ENCODE measurements at places on chromosomes 3 and 15.

DNA sequence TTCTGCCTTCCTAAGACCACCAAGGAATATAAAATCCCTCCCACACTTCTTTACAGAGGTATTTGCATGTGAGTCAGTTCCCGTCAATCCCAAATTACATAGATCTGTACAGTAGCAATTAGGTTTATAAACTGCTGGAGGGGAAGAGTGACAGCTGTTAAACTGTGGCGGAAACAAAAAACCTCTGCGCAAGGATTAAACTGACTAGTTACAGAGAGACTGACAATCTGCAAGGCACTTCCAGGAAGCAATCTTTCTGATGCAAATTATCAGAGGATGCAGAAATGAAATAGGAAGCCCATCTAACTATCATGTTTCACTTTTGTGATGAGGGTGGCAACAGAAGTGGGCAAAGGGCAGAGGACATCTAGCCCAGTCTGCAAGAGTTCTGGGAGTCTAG lies 150.4 kb downstream of the RTP4 start:
- DNase-seq, result no peak

GRCh38 chr3:110811050-110811449 lies 260.6 kb upstream of the NECTIN3 start:
- DNase-seq, result no peak

DNA sequence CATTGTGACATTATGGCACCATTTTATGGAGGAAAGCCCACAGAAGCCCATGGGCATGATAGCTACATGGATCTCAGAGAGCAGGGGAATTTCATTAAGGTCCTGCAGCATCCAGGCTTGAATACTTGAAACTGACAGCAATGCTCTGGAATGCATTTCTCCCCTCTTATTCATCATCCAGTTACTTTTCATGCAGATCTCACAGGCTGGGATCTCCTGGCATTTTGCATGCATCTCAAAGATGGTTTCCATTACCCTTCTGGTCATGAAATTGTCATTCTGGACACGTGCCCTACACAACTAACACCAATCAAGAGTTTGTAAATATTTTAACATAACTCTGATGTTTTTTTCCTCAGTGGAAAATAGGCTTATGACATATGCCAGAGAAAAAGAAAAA lies 32.4 kb downstream of the VGLL3 start:
- no peak for DNase-seq

DNA sequence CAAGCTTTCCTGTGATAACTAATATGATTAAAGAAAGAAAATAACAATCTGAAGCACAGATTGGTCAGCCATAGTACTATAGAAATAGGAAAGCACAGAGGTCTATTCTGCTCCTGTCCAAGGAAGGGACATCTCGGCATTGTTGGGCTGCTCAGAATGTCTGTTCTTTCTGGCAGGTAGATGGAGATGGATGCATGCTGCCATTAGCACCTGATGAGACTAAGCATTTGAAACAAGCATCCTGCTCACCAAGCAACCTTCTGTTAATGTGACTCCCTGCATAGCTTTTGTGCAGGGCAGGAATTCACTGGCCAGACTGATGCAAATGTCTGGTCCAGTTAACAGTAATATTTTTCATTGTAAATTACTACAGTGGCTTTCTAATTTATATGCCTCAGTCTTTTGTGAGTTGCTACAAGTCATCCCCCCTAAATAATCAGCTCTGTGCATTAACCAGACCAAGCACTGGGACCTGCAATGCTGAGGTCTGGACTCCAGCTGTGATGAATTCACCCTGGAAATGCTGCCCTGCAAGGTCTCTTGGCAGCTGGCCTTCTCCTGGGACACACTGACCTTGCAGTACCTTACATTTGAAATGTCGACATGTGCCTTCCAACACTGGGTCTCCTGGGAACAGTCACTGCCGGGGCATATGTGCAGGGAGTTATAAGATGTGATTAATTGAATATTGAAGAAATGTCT lies 1123.7 kb downstream of the IGSF11 start:
- no peak for DNase-seq

DNA sequence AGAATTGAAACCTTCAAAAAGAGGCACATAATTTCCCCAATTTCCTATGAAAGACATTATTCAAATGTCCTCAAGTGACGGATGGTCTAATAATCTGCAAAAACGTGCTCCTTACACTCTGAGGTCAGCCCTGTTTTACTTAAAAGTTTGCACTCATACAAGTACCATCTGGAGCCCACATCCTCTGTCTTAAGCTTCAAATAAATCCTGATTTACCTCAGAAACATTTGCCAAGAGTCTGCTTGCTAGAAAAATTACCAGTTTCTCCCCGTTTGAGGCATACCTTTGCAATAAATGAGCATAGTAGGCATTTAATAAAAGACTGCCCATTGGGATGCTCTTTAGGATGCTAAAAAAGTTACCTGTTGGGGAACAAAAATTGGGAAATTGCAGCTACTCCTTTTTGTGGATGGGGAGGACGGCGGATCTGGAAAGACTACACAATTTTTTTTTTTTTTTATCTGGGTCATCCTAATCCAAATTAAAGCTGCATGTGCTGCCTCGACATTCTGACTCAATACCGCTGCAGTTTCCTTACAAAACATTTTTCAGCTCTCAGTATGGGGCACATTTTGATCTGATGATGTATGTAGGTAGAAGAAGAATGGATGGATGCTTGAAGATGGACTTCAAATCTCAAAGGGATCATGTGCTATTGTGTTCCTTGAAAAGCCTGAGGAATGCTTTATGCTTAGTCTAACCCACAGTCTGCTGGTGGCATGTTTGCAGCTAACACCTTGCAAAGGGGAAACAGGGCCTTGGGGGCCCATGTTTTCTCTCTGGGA lies 233.7 kb upstream of the ADAMTS9 start:
- DNase-seq, result no peak

GRCh38 chr3:125083776-125084175 lies 28.0 kb upstream of the HEG1 start:
- DNase-seq, result no peak

GRCh38 chr15:28955160-28955992 lies 69.6 kb downstream of the APBA2 start:
- no peak for DNase-seq

Data from muscle of leg (tissue), 16 donors.